Hypothalamus (tissue), 51 donors: ENCODE measurements at places on chromosomes 7 and 10.

GRCh38 chr7:149291036-149291780 is 29.2 kb downstream of the ZNF783 start:
- no peak for DNase-seq

DNA sequence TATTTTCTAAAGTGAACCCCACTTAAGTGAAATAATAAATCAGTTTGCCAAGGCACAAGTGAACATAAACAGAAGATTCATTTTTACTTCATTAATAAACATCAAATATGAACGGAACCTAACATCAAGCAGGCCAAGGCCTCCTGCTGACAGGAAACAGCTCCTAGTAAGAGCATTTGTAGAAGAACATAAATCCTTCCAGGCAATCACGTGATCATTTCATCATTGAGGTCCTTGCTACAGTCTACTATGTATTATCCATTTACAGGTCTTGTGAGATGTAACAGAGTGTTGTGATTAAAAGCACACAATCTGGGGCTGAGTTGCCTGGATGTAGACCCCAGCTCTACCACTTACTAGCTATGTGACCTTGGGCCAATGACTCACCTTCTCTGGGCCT is 70.6 kb downstream of the CALD1 start:
- no peak for DNase-seq

- no peak for DNase-seq
Observed at GRCh38 chr10:77602913-77603533, 34.6 kb downstream of the KCNMA1 start.

DNA sequence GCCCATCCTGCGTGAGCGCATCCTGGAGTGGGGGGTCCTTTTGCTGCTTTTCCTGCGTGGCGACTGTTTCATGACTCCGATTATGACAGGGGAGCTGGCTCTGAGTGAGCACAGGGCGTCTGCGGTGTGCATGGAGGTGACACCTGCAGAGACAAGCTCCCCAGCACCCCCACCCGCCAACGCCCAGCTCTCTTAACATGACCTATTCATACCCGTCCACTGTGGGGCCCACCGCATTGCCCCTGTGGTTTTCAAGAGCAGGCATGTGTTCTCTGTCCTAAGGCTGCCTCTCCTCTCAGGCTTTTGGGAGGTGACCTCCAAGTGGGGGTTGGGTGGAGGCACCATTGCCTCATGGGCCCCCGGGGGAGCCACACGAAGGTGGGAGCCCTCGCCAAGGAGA is 500.7 kb downstream of the TCERG1L start:
- no peak for DNase-seq

- DNase-seq, result no peak
Observed at GRCh38 chr7:127755521-127755920, 103.5 kb downstream of the SND1 start.

DNA sequence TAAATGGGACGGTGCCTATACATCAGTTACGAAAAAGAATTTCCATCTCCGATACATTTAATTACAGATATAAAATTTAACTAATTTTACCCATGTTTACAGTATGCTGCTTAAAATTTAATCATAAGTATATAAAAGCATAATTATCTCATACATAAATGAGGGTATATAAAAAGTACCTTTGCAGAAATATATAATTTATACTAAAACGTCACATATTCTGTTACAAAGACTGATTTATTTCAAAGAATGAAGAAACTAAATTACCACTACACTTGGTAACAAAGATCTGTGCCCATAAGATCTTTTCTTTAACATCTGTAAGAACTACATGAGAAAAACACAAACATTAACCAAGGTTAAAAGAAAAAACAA is 2.8 kb downstream of the DOCK4 start:
- DNase-seq, result no peak
